ENCODE measurements at places on chromosomes 1 and 21.

GRCh38 chr1:974687-975328, 7.1 kb downstream of the PERM1 start:
- DNase-seq, result no peak

DNA sequence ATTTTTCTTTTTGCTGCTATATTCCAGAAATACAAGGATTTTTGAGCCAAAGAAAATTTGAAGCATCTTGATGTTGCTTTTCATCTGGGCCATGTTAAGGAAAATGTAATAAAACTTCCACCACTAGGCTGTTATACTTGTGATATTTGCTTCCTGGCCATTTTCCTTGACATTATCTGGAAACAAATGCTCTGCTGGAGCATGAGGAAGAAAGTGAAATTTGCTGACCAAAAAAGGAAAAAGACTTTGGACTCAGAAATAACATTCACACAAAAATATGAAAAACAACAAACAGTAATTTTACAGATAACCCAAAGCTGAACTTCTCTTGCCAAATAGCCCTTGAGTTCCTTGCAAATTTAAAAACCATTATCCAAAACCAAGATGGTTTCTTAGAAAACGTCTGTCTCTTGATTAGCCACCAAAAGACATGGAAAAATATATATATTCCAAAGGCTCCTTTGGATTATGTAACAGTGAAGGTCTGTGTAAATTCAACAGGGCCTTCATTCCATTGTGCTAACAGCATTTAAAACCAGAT, 344.5 kb downstream of the LMX1A start:
- DNase-seq, result no peak

GRCh38 chr1:46605232-46605631, 1.2 kb upstream of the MKNK1 start:
- DNase-seq, result no peak

DNA sequence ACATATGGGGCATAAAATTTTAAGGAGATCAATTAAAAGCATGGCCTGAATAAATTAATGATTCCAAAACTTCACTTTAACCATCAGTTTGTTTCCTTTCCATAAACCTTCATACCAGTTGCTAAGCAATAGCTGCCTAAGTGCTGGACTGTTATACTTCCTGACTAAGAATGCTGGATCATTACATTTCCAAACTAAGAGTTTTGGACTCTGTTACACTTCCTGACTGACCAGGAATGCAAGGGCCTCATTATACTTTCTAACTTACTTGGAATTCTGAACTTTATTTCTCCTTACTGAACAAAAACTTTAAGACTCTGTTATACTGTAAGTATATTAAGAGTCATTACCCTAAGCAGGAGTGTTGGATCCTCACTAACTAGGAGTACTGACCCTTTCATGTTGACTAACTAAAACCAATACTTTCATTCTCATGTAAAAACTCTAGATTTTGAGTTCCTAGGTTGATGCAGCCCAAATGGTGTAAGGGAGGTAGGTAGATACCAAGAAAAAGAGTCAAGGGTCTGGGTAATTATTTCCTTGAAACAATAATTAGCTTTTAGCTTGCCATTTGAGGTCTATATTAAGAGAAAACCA, 118.2 kb downstream of the FAF1 start:
- DNase-seq, result peak; percentile 13

- DNase-seq, result no peak
Observed at GRCh38 chr1:219580009-219580676, 32.8 kb downstream of the ZC3H11B start.

DNA sequence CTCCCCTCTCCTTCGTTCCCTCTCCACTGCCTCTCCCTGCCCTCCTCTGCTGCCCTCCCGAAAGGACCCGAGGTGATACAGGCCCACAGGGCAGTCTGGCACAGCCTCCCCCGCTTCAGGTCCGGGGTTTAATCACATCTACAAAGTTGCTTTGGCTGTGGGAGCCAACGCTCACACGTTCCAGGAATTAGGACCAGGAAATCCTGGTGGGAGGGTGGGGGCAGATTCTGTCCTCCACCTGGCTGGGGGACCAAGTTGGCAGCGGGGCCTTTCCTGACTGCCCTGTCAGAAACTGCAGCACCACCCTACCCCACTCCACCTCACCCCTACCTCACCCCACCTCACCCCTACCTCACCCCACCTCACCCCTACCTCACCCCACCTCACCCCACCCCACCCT, 95.1 kb downstream of the WDR4 start:
- no peak for DNase-seq

- no peak for DNase-seq
Observed at GRCh38 chr1:109890115-109890953, 20.3 kb upstream of the CSF1 start.

GRCh38 chr1:10634075-10634427, 159.3 kb downstream of the PEX14 start:
- no peak for DNase-seq

DNA sequence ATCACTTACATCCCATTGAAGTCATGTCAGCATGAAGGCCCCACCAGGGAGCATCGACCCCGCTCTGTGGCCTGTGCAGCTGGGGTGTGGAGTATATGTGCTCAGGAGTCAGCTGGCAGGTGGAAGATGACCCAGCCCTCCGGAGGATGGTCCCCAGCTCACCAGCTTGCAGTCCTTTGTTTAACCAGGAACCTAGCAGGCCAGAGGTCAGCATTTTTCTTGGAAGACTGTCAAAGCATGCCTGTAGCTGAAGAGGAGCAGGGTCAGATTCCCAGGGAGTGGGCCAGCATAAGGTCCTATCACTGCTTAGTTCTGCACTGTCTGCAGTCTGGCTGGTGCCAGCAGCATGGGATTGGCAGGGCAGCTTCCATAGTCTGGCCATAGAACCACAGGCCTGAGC, 12.7 kb downstream of the NFASC start:
- no peak for DNase-seq

DNA sequence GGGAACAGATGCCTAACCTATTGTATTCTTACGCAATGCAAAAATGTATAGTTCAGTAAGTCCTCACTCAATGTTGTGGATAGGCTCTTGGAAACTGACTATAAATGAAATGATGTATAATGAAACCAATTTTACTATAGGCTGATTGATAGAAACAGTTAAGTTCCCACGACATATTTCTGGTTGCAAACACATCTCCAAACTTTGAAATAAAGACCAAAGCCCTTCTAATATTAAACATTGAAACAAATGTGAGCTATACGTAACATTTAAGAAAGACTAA, 29.1 kb downstream of the MAP3K21 start:
- no peak for DNase-seq

DNA sequence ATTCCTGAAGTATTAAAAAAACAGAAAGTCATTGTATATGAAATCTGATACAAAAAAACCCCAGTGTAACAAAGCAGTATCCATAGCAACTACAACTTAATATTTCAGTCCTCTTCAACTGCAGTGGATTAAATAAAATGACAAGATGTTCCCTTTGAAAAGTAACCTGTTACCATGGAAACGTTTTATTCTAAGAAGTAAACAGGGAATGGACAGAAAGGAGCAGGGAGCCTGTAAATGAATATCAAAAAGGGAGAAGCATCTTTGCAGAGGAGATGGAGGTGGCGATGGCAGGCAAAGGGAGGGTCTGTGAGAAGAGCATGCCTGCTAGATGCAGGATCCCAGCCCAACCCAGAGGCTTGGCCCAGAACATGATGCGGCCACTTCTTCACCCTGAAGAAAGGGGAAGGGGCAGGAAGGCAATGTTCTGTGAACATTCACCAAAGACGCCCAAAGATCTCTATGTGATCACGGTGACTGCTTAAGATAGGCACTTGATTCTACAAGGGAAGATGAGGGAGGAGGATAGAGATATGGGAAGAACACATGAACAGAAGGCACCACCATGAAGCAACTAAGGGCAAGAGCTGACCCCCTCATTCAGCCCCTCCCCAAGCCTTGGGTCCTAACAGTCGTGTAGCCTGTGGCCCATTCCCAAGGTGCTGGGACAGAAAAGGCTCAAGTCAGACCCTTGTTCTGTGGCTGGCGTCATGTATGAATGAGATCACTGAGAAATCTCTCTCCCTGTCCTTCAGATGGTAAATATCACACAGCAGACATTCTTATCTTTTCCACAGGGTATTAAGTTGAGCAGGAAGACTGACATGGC, 200.0 kb downstream of the SLC45A1 start:
- DNase-seq, result no peak

- DNase-seq, result peak; percentile 62
Observed at GRCh38 chr1:12601700-12602658, 16.0 kb downstream of the DHRS3 start.

GRCh38 chr1:15411593-15412137, 2.0 kb downstream of the EFHD2 start:
- no peak for DNase-seq

DNA sequence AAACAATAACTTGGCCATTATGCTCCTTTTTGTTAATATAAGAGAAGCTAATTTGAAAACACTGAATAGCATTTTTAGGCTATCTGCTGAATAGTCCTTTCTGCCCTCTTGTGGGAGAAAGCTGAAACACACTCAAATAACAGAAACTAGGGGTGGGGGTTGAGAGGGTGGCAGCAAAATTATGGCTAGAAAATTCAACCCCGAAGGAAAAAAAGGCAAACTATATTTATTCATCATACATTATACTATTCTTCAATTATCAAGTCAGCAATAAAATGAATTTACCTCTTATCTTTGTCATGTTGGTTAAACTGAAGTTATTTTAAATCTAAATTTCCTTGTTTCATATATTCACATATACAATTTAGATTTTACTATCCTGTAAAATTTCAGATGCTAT, 255.9 kb downstream of the FAF1 start:
- peak; percentile 44 for DNase-seq

DNA sequence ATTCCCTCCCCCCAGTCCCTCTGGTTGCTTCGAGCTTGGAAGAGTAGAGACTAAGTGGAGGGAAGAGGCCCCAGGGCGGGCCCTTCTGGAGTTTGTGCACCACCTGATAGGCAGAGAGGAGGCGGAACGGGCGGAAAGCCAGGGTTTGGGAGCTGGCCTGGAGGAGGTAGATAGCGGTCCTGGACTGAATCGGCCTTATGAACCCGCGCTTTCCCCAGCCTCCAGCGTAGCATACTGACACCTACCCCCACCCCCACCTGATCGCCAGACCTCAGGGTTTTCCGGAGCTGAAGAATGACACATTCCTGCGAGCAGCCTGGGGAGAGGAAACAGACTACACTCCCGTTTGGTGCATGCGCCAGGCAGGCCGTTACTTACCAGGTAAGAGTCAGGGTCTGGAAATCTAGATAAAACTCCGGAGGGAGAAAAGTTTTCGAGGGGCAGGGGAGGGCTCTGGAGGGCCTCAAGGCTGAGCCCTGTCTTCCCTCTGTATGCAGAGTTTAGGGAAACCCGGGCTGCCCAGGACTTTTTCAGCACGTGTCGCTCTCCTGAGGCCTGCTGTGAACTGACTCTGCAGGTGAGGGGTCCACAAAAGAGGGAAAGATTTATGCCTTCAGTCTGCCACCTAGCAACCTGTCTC, 705 bp downstream of the UROD start:
- DNase-seq, result peak; percentile 74

All from RKO (cell line).